SJSA1 (cell line): ENCODE measurements at places on chromosomes 1 and 21. TPM values are rescaled to one million over a fixed set of nuclear protein-coding genes. Genes with fewer than 3 reads are reported as not detected.

The ADARB1 gene
- total RNA-seq, result 6.7 and 7.9 TPM in 2 replicates

The HSPA6 gene
- total RNA-seq, result 0.06 and 0.18 TPM in 2 replicates

The PPIAL4G gene
- total RNA-seq, result not detected in 2 replicates

The TCHHL1 gene
- not detected in 2 replicates for total RNA-seq

The RPF1 gene
- 49.9 and 80.0 TPM in 2 replicates for total RNA-seq

- no peak for DNase-seq
Observed at GRCh38 chr1:245717611-245718010, 562.8 kb downstream of the KIF26B start.

- no peak for DNase-seq
Observed at GRCh38 chr1:158003406-158003800, 10.0 kb downstream of the KIRREL1 start.

GRCh38 chr1:207890136-207890738 lies 20.7 kb downstream of the CD34 start:
- DNase-seq, result peak; percentile 70

GRCh38 chr1:97938285-97938642 lies 17.4 kb upstream of the DPYD start:
- DNase-seq, result no peak

DNA sequence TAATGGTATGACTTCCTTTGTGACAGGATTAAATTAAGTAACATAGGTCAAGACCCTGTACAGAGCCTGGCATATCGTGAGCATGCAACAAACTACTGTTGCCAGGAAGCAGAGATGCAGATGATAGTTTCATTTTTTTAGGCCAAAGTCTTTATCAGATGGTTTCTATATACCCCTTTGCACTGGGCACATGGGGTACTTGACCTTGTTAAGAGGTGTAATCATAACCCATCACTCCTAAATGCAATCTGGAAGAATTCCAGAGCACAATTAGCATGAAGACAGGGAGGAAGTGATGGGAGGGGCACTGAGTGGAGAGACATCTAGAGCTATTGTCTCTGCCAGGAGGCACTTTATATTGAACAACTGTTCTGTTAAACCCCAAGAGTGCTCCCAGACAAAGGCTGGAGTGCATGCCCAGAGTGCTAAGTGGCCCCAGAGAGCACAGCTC lies 22.1 kb downstream of the ZBTB17 start:
- DNase-seq, result no peak

DNA sequence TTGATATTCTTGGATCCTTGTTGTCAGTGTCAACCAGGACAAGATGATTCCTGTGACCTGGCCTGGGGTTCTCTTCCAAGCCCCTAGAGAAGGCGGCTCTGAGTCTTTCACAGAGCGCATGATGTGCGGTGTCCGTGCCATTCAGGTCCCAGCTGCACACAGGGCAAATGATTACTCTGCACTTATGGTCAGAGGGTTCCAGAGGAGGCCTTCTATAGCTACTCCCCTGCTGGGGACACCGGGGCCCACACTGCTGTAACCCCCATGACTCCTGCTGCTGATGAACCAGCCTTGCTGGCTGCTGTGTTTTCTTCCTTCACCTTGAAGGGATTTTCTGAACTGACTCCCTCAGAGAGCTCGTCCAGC lies 1.5 kb downstream of the PTGFRN start:
- DNase-seq, result no peak

DNA sequence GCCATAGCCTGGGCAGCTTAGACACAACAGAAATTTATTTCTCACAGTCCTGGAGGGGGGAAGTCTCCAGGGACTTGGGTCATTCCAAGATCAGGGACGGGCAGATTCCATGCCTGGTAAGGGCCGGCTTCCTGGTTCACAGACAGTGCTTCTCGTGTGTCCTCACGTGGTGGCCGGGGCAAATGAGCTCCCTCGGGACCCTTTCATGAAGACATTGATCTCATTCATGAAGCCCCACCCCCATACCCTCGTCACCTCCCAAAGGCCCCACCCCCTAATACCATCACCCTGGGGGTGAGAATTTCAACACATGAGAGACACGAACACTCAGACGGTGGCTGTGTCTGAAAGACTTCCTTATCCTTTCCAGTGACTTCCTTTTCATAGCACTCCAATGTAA lies 51.5 kb downstream of the ACOT7 start:
- no peak for DNase-seq

GRCh38 chr1:216168546-216168945 lies 254.7 kb downstream of the USH2A start:
- no peak for DNase-seq
